Occipital lobe (tissue), 3 donors: ENCODE measurements at places on chromosomes 11 and 22. TPM values are rescaled to one million over a fixed set of nuclear protein-coding genes. Genes with fewer than 3 reads are reported as not detected.

DNA sequence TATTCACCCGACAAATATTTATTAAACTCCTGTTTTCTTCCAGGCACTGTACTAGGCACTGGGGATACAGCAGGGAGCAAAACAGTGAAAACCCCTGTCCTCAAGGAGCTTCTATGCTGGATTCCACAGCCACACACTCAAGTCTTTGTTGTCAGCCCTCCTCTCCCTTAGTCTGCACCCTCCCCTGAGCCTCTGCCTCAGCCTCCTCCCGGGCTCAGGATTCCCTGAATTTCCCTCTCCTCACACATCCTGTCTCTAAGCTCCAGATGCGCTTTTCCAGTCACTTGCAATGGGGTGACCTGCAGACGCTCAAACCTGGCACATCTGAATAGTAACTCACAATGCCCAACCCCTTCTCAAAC is 13.5 kb upstream of the TUB start:
- no peak for DNase-seq

GRCh38 chr11:22082178-22082577 is 110.7 kb upstream of the ANO5 start:
- no peak for DNase-seq

GRCh38 chr11:112129656-112130055 is 34.2 kb downstream of the IL18 start:
- DNase-seq, result no peak

DNA sequence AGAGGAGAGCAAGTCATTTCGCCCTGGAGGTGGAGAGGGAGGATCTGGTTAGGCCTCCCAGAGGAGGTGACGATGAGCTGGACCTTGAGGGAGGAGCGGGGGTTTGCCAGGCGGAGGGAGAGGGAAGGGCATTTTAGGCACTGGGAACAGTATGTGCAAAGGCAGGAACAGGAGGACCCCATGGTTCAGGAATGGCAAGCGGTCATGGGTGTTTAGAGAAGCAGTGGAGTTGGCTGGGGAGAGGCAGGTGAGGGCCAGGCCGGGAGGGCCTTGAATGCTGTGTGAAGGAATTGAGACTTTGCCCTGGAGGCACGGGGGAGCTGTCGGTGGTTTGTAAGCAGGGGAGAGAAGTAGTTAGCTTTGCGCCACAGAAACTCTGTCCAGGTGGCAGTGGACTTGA is 10.3 kb downstream of the PRDM11 start:
- no peak for DNase-seq

DNA sequence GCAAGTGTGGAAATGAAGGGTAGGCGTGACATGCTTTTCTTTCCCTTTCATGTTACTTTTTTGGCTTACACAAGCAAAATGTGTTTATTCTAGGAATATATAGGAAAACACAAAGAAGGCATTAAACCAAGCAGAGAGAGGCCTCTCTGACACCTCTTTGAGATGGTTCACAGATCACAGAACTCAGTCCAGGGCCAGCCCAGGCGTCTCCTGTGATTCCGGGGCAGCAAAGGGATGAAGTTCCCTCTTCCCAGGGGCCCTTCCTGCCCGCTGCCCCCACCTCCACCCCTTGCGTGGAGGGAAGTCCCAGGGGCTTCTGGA is 78.0 kb downstream of the CACNA1I start:
- no peak for DNase-seq

The ZNF214 gene
- total RNA-seq, result 17.9 TPM

- DNase-seq, result no peak
These were observed 545 bp downstream of the FEN1 start for GRCh38 chr11:61793083-61793828.

DNA sequence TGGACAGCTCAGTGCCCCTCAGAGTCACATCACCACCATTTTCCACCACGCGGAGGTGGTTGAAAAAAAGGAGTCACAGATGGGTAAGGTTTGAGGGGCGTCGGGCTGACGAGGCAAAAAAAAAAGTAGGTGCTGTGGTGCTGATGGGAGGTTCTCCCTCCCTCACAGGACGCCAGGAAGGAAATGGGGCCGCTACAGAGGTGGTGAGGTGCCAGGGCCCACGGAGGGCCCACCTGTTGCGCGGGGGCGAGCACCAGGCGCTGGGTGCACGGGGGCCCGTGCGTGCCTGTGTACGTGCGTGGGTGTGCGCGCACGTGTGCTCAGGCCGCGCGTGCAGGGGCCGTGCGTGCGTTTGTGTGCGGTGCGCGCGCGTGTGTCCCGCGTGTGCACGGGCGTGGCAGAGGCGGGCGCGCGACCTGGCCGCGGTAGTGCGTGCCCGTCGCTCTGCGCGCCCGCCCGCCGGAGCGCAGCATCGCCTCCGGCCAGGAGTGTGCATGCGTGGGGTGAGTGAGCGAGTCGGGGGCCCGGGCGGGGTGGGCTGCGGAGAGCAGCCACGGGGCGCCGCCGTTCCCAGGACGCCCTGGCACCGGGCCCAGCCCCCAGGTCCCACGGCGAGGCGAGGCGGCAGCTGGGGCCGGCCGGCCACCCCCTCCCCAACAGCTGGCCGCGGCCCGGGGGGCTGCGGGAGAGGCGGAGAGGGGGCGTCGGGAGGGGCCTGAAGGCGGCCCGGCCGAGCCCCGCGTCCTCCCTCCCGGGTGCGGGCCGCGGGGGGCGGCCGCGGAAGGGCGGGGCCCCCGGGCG is 2.8 kb downstream of the PDGFB start:
- DNase-seq, result no peak

GRCh38 chr22:26906464-26906863 is 249.1 kb downstream of the MIAT start:
- no peak for DNase-seq

DNA sequence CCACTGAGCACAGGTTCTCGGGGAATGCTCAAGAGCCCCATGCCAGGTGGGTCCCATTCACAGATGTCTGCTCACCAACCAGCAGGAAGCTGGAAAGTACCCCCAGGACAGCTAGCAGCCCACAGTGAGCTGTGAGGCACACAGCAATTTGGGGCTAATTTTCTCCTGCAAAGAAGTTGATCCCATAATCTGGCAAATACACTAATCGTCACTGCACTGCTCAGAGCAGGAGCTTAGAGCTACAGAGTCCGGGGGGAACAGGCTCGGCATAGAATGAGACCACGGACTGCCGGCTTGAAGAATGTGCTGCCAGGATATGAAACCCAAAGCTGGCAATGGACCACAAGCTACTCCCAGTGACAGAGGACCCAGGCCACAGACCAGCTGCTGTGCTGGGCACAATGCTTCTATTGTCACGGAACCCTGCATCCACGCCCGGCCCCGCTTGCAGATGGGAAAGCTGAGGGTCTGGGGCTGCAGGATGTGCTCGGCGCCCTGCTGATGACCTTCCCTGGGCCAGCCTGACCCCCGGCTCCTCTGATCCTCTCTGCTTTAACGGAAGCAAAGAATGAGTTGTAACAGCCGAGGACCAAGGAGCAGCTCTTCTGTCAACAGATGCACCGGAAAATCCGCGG is 239.7 kb downstream of the CTTN start:
- DNase-seq, result peak; percentile 47

GRCh38 chr11:87281496-87281895 is 243.8 kb downstream of the TMEM135 start:
- no peak for DNase-seq

GRCh38 chr22:31800065-31800464 is 46.2 kb downstream of the DEPDC5 start:
- no peak for DNase-seq

- no peak for DNase-seq
These were observed 742.4 kb downstream of the NTM start for GRCh38 chr11:132112846-132113245.

DNA sequence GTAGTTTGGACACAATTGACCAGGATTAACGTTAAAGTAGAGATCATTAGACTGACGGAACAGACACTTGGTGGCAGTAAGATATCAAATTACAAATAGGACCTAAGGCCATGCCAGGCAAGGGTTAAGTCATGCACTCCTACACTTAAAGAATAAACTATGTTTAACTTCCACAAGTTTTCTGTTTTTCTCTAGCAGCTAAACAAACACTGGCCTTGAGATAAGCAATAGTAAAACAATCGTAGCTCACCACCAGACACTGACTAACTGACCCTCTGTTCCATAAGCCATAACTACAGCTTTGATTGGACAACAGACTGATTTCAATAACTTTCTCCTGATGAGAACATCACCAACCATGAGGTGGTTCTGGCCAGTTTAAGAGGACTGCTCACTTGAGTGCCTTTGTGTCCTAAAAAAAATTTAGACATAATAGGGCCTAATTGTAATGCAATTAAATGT is 2.0 kb upstream of the CEP126 start:
- DNase-seq, result no peak

The NXPE2 gene
- 0.78 TPM for total RNA-seq

DNA sequence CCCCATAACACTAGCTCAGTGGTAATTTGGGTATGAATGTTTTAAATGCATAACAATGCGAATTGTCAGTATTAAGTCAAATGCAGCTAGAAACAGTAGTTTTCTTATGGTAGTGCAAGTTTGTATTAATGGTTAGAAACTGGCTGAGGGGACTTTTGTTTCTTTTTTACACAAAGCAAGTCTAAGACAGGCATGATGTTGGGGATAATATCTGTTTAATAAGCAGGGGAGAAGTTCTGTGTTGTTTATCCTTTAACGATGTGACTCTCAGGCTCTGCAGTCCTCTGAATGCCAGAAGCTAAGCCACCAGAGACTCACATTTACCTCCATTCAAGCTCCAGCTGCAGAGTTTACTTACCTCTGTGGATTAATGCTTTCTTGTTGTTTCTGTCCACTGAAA is 67.8 kb downstream of the SYT9 start:
- no peak for DNase-seq

DNA sequence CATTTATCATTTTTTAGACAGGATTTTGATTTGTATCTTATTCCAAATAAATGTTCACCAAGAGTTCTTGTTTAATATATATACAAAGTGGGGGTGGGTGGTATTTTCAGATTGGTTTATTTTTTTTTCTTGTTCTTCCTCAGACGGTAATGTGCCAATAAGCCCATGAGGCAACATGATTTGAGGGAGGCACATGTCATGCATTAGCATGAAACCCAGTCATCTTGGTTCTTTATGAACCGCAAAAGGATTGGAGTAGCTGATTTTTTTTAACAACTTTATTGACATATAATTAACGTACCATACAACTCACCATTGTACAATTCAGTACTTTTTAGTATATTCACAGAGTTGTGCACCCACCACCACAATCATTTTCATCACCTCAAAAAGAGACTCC is 2.7 kb downstream of the BCL2L13 start:
- no peak for DNase-seq

DNA sequence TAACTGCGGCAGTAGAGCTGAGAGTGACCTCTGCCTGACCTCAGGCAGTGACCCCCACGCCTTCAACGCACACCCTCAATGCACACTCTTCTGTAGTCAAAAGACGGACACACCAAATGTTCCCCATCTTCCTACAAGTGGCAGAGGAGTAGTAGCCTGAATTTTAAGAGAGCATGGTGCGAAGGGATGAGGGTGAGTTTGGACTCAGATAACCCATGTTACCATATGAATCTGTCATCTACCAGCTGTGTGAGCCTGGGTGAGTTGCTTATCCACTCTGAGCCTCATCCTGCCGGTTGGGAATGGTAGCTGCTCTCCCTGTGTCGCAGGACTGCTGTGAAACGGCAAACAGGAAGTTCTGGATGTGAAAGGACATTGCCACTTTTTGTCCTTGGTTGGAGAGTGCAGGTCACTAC is 20.6 kb upstream of the ROBO3 start:
- DNase-seq, result no peak

GRCh38 chr22:18021431-18021830 is 2.9 kb downstream of the MICAL3 start:
- no peak for DNase-seq

DNA sequence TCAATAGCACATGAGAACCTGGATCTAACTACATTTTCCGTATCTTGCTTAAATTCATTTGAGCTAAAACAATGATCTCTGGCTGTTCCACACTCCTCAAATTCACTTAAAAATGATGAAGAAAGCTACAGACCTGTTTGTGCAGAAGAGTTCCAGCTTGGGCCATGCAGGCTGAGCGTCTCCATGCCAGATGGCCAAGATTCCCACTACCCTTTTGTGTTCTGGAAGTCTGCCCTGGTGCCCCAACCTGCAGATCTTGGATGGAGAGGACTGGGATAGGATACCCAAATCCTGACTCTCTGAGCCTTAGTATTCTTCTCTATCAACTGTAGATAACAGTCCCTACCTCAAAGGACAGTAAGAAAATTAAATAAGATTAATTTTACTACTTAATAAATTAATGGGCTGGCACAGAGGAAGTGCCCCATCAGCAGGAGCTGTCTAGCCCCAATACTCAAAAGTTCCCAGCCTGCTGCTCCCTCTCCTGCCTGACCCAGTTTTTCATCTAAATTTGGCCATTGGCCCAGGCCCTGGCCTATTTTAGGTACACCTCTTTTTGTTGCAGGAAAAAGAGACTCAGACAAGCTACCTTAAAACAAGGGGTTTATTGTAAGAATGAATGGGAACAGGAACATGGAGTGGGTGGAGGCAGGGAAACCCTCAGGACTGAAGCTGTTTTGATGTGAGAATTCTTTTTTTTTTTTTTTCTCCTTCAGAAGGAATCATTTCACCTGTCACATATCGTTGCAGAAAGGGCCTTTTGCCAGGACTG is 81.4 kb upstream of the GRK3 start:
- peak; percentile 8 for DNase-seq

DNA sequence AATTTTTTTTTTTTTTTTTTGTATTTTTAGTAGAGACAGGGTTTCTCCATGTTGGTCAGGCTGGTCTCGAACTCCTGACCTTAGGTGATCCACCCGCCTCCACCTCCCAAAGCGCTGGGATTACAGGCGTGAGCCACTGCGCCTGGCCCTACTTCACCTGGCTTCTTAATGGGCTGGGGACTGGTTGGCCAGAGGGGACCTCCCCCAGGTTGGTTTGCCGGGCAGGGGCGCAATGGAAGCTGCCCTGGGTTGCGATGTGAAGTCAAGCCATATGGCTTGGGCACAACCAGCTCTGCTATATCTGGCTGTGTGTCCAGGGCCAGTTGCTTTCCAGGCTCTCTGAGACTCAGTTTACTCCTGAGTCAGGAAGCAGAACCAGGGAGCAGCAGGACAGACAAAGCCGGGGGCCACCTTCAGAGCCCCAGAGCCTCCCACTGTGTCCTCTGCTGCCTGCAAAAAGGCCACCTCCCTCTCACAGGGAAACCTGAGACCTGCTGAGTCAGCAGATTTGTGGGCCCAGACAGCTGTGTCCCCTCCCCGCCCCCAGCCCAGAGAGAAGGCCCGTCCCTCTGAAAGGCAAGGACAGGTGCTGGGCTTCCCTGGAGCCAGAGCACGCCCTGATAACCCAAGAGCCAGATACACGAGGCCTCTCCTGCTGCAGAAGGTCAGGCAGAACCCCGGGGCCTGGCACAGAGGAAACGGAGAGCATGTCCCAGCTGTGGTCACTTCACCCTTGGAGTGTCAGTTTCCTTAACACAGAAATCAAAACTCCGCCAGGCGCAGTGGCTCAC is 29.2 kb upstream of the DAGLA start:
- DNase-seq, result no peak

- no peak for DNase-seq
These were observed 23.1 kb upstream of the CHST1 start for GRCh38 chr11:45688472-45689033.

GRCh38 chr11:73323464-73323863 is 15.4 kb downstream of the ARHGEF17 start:
- DNase-seq, result no peak

- no peak for DNase-seq
These were observed 14.9 kb downstream of the USP47 start for GRCh38 chr11:11856638-11857037.
